Dermis microvascular lymphatic vessel endothelial cell (primary cell): ENCODE measurements at places on chromosomes 11 and 22.

- no peak for DNase-seq
Measured at GRCh38 chr11:111419181-111419580, 40.1 kb upstream of the POU2AF1 start.

DNA sequence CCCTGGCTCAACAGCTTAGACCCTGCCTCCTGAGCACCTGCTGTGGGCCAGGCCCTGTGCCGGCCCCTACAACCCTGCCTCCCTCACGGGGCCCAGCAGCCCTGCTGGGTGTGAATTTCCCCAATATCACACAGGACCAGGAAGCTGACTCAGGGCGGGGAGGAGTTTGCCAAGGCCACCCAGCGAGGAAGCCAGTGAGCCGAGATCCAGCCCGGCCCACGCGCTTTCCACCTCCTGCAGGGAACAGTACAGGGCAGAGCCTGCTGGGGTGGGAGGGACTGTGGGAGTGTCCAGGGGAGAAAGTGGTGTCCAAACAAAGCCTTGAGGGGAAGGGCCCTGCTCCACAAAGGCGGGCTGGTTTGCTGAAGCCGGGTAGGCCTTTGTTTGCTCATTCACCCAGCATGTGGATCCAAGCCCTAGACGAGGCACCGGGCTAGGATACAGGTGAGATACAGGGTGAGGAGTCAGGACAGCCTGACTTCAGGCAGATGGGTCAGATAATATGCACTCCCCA, 26.8 kb downstream of the RPL3 start:
- peak; percentile 85 for DNase-seq

DNA sequence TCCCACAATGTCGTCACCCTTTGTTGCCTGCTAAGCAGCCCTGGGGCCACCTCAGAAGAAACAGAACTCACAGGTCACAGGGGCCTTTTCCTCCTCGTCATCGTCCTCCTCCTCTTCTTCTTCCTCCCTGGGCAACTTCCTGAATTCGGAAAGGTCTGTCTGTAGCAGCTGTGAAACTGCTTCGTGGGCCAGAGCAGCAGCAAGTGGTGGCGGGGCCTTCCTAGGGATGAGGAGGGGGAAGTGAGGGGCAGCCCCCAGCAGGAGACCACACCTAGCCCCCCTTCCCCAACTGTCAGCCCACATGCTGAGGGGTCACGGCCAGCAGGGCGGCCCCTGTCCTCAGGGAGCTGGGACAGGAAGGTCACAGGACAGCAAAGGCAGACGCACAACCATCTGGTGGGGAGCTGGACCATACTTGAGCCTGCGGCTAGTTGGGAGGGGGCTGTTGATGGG, 13.2 kb downstream of the PPM1F start:
- no peak for DNase-seq

DNA sequence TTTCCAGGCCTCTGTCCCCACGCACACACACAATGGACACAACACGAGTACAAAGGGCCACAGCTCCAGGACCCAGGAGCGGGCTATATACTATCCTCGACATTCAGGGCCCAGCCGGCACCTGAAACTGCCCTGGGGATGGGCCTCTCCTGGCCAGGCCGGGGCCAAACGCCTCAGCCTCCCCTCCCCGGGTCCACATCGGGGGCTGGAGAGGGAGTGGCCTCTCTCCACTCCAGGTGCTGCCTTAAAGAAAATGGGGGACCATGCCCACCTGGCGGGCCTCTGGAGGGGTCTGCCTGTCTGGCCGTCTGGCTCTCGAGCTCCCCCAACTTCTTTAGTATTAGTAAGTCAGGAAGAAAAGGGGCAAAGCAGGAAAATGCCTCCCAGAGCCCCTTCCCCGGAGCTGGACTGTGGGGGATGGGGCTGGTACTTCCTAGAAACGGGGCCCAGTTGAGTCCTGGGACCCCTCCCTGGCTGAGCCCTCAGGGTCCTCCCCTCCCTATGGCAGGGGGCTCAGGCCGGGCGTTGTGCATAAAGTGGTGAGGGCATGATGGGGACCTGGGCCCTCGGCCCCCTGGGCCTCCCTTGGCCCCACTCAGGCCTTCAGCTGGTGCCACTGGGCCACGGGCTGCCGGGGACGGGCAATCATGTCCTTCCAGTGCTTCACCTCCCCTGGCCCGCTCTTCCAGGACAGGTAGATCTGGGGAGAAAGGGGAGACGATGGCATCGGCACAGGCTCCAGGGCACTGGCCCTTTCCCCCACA, 9.7 kb downstream of the LRRC10B start:
- DNase-seq, result no peak

DNA sequence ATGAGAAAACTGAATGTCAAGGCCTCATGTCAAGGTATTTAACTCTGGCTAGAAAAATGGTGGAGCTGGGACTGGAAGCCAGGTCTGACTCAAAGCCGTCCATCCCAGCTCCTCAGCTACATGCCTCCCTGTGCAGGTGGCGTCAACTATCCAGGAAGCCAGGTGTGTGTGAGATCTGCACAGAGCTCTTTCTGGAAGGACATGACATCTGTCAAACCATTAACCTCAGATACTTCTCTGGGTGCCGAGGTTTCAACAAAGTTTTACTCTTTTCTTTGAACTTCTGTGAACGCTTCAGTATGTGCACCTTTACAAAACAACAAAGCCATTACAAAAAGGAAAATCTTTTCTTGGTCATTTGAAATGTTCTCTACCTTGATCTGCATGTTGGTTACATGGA, 7.0 kb upstream of the CASTOR1 start:
- no peak for DNase-seq

DNA sequence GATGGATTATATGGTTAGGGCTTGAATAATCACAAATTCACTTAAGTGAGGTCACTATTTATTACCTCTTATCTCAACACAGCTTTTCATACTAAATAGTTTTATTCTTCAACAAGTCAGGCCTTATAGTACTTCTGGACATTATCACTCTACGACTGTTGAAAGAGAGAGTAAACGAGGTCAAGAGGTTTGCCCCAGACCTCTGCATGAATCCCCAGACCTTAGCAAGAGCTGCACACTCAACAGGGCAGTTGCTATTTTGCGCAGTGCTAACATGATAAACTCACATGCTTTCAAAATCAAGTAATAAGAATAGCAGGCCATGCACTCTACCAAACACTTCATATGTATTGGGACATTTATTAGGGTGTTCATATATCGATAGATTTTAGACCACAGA, 60.5 kb downstream of the DDI1 start:
- no peak for DNase-seq

DNA sequence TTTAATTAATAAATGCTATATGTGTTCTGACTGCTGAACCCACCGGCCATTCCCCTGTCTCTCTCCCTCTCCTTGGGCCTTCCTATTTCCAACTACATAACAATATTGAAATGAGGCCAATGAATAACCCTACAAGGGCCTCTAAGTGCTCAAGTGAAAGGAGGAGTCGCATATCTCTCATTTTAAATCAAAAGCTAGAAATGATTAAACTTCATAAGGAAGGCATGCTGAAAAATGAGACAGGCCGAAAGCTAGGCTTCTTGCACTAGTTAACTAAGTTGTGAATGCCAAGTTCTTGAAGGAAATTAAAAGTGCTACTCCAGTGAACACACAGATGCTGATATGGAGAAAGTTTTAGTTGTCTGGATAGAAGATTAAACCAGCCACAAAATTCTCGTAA, 109.2 kb downstream of the TSPAN18 start:
- DNase-seq, result no peak

DNA sequence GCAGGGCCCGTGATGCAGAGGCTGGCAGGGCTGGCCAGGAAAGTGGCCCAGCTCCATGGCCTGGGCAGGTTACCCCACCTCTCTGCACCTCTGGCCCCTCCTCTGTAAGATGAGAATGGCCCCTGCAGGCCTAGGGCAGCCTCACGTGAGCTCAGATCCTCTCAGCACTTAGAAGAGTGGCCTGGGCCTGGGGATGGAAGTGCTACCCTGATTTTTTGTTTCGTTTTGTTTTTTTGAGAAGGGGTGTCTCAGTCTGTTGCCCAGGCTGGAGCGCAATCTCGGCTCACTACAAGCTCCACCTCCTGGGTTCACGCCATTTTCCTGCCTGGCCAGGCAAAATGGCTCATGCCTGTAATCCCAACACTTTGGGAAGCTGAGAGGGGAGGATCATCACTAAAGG, 982 bp downstream of the APOBEC3H start:
- no peak for DNase-seq

DNA sequence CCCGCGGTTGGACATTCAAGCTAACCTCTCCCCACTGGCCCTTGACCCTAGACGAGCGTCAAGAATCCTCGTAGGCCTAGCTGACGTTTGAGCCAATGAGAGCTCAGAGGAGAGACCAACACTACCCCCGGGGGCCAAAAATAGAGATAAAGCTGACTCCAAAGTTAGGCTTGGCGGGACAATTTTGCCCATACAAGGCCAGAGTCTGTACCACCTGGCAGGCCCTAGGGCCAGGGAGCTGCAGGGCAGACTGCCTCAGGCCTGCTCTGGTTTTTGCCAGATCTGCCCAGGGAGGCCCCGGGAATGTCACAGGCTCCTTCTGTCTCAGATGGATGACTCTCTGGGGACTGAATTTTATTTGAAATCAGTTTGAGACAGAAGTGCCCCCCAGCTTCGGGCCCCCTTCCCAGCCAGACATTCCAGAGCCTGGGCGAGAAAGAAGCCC, 40.8 kb upstream of the ACCSL start:
- DNase-seq, result no peak

DNA sequence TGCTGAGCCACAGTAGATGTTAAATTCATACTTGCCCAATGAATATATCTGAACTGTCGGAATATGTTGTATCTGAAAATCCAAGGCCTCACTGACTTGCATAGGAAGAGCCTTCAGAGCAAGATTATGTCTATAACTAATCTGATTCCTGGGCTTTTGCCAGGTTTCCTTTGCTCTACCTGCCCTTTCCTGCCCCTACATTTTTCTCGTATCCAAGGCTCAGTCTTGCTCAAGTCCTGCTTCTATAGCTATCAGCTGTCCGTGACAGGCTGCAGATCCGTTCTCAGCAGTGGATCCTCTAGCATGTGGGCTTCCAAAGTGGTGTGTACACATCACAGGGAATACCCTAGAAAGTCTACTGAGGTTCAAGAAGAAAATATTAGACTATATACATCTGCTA, 18.8 kb upstream of the USP47 start:
- no peak for DNase-seq

DNA sequence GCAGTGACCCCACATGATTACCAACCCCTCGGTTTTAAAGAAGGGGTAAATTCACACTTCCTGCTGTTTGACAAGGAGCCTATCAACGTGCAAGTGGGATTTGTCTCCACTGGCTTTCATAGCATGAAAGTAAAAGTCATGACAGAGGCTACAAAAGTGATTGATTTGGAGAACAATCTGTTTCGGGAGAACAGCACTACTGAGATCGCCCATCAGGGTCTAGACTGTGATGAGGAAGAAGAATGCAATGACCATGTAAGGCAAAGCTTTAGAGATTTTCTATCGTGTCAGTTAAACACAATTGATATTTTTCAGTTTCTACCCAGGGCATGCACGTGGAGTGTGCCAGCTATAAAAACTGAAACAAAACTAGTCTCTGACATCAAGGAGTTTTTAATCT, 41.7 kb downstream of the HORMAD2 start:
- no peak for DNase-seq
